ENCODE measurements at places on chromosomes 12 and 14.

- DNase-seq = no peak
Observed at GRCh38 chr14:68666236-68666635, 126.6 kb downstream of the ZFP36L1 start.

GRCh38 chr12:121330692-121331091, 21.5 kb downstream of the ANAPC5 start:
- DNase-seq = no peak

- DNase-seq = no peak
Observed at GRCh38 chr14:90175631-90176030, 80.7 kb upstream of the PSMC1 start.

- no peak for DNase-seq
Observed at GRCh38 chr12:2544230-2544629, 250.5 kb upstream of the FKBP4 start.

- no peak for DNase-seq
Observed at GRCh38 chr14:61167642-61168041, 113.5 kb downstream of the TMEM30B start.

DNA sequence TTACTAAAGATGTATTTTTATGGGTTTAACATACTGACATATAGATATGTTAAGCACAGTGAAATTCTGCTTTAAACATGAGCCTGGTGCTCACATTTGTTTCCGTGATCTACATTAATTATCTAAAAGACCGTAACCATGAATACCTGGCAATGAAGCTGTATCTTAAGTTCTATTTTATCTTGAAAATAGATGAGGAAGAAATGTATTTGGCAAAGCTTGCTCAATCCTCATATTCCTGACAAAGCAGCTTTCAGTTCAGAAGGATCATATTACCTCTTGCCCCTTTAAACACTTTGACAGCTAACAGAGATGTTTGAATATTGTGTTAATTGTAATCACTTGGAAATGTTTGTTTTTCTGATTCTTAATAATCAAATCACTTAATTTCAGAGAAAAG, 9.8 kb downstream of the EPYC start:
- no peak for DNase-seq

GRCh38 chr12:57063991-57064685, 14.2 kb upstream of the MYO1A start:
- no peak for DNase-seq

DNA sequence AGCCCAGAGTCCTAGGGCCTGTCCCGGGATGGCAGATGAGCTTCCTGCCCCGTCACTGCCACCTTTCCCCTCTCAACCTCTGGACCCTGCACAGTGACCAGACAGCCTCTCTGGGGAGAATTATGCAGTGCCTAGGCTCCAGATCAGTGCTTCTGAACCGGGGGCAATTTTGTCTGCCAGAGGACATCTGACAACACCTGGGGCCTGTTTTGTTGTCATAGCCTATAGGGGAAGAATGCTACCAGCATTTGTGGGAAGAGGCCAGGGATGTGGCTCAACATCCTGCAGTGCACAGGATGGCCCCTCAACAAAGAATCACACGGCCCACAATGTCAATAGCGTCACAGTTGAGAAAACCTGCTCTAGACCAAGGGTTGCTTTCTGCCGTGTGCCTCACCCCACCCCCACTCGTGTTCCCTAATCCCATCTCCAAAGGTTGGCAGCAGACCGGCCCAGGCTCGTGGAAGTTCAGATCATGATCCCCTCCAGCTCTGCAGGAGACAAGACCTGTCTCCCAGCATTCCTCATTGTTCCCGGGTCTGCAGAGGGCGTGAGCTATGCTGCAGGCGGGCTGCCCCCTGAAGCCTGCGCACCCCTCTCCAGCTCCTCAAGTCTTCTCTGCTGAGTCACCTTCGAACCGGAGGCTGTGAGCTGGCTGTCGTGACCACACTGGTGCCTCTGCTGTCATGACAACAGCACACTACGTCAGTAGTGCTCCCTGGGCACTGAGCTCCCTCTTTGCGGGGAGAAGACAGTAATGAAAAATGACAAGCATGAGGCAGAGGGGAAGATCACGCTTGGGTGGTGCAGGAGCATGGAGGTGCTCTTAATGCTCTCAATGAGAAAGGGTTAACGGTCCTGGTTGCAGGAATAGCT, 2.0 kb upstream of the GAPDH start:
- DNase-seq = peak; percentile 48

GRCh38 chr14:23364164-23365035, 572 bp downstream of the EFS start:
- DNase-seq = no peak

GRCh38 chr12:112574896-112575558, 156.3 kb downstream of the PTPN11 start:
- no peak for DNase-seq

GRCh38 chr12:66999141-66999540, 270.0 kb upstream of the CAND1 start:
- no peak for DNase-seq

GRCh38 chr12:110199339-110200123, 75.4 kb downstream of the IFT81 start:
- DNase-seq = no peak

DNA sequence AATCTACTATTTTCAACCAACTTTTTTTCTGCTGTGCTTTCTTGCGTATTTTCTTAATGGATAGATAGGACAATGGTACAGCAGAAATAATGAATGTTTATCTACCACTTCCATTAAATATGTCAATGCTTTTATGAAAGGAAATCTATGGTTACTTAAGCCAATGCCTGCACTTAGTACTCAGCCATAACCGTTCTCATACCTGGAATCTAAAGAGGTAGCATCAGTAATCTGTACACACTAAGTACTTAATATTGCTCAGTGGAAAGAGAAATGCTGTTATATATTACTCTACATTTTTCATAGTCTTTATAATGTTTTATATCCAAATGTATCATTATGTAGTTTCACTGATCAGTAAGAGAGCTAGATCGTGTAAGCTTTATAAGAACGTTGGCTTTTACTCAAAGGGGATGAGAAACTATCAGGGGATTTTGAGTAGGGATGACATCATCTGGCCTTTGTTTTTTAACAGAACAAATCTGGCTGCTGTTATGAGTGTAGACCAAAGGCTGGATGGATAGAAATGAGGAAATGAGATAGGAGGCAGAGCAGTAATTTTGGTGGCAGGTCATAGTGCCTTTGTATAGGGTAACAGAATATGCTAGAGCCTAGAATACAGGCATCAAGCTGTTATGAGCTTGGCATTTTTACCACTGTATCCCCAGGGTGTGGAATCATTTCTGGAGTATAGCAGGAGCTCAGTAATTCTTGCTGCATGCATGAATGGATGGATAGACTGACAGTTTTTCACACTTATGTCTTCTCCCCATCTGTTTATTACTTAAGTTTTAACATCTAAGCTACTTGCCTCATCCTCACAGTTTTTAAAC, 34.0 kb downstream of the ALG10B start:
- no peak for DNase-seq

DNA sequence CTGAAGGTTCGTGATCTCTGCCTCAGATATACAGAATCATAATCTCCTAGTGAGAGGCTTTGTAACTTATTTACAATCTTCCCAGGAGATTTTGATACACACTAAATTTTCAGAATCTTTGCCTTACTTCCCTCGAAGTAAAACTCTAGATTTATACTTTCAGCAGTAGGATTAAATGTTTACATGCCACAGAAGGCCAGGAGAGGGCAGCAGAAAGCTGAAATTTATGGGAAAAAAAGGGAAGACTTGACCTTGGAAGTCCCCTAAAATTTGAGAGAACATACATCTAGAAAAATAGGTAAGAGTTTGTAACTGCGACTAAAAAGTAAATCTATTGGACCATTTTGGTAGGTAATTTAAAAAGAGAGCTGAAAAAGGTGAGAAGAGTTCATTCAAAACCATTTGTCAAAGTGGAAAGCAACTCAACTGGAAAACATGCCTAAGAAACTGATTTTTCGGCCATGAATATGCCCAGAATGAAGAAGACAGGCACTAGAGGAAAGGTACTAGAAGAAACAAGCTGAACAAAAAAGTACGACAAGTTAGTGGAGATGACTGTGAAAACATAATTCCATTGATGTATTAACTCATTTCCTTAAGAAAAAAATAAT, 242.0 kb upstream of the MDGA2 start:
- no peak for DNase-seq

- DNase-seq = no peak
Observed at GRCh38 chr12:107369679-107370078, 276.3 kb upstream of the CRY1 start.

DNA sequence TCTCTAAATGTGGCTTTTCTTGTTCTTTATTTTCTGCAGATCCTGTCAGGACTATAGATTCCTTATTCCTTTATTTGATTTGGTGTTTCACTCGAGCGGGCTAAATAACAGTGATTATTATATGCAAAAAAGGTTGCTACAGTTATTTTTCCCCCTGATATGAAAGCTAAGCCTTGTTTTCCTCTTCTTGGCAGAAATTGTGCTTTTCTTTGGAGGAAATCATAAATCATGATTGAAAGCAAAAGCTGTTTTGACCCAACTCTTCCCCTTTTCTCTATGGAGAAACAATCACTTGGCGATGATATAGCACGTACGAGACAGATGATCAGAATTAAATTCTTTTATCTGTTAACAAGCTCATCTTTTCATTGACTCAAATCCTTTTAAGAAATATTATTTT, 31.4 kb downstream of the PPFIBP1 start:
- no peak for DNase-seq

GRCh38 chr12:118979763-118980406, 1.5 kb upstream of the SRRM4 start:
- peak; percentile 69 for DNase-seq

DNA sequence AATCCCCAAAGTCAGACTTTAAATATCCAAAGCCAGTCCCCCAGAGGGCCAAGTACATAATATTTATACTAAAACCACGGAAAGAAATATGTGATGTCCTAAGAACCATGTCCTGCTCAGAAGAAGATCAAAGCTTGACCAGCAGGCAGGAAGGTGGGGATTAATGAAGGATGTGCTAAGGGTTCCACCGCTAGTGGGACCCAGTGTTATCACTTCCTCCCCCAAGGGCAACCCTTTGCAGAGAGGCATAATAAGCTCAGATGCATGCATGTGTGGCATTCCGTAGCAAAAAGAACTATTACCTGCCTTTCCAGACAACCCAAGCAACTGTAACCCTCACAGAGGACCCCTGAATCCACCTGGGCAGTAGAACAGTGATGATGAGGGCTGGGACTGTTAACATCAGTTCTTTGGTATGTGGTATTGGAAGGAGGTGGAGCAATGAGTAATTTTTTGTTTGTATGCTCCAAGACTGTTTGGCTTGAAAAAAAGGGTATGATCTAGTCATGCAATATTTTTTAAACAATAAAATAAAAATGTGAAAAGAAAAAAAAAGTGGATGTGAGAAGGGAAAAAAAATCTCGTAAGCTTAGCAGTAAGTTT, 71.7 kb upstream of the ETV6 start:
- no peak for DNase-seq

DNA sequence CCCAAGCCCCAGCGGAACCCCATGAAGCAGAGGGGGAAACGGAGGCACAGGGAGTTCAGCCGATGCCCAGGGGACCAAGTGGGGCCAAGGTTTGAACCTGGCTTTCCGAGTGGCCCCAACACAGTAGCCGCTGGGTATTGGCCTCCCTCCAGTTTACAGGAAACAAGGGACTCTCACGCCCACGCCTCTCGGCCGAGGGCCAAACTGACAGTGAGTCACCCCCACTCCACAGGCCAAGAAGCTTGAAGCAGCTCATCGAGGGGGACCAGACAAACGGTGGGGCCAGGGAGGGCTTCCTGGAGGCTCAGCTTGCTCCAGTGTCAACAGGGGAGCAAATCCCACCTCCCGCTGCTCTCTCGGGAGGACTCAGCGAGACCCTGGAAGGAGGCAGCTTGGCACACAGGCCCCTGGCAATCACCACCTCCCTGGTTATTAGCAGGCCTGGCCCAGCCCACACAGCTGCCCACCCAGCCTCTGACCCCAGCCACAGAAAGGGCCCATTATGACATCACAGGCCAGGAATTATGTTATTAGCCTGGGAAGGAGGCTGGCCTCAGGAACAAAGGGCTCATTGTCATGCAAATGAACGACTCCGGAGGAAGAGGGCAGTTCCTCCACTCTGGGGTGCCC, 54.6 kb downstream of the NCOR2 start:
- no peak for DNase-seq

DNA sequence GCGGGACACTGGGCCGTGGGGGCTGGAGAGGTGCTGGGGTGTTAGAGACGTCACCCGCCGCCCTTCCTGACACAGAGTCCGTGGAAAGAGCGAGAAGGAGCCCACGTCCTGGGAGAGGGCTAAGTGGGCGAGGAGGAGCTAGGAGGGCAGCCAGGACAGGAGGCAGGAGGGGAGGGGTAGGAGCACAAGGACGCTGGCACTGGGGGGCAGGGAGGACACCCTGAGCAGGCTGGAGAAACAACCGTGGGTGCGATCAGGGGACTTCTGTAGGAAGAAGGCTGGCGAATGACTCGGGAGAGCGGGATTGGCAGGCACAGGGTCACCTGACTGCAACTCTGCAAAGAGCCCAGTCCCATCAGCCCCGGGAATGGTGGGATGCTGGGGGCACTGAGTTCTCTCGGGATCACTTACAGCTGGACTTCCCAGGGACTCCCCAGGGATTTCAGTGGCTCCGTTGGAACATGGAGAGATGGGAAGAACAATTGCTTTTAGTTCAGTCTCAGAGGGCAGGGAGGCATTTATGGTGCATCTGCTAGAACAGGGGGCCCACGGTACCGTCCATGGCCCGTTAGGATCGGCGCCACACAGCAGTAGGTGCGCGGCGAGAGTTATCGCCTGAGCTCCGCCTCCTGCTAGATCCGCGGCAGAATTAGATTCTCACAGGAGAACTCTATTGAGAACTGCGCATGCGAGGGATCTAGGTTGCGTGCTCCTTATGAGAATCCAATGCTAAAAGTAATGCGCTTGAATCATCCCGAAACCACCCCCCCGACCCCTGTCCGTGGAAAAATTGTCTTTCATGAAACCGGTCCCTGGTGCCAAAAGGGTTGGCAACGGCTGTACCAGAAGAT, 24.3 kb downstream of the UBR7 start:
- DNase-seq = no peak

DNA sequence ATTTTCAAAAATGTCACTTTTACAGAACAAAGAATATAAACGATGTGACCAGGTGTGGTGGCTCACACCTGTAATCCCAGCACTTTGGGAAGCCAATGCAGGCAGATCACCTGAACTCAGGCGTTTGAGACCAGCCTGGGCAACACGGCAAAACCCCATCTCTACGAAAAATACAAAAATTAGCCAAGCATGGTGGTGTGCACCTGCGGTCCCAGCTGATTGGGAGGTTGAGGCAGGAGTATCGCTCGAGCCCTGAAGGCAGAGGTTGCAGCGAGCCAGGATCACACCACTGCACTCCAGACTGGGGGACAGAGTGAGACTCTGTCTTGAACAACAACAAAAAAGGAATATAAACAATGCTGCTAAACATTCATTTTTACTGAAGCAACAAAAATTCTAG, 15.2 kb downstream of the HEATR5A start:
- no peak for DNase-seq

GRCh38 chr12:4743046-4743445, 22.8 kb downstream of the GALNT8 start:
- DNase-seq = no peak

GRCh38 chr12:64633011-64633939, 23.0 kb downstream of the RASSF3 start:
- no peak for DNase-seq

All from NCI-H1436 treated with DMSO at 0.1 percent for 48 hours (cell line).